ENCODE measurements at places on chromosomes 4 and X.

DNA sequence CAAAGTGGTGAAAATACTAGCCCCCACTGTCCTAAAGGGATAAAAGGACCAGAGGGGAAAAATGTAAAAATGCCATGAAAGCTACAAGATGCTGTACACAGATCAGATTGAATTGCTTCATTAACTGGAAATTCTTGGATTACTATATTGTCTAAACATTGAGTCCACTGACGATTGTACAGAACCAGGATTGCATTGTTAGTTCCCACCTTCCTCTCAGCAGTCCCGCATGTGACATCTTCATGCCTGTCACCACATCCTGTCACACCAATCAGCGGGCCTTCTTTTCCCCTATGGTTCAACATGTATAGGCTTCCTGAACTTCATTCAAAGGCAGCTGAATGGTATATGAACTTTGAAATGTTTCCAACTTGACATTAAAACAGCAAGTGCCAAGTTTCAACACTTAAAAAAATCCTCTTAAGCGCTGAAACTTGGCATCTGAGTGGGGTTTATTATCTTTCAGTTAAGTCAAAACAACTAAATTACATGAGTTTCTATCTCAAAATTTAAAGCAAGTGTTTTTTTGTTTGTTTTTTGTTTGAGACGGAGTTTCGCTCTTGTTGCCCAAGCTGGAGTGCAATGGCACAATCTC is 24.6 kb downstream of the ZRSR2 start:
- no peak for DNase-seq

GRCh38 chr4:99816545-99817308 is at the start of gene DAPP1:
DAPP1 (plus strand) TSS chr4:99816827; CDS start chr4:99816914, 87 bp downstream.
- DNase-seq: no peak

GRCh38 chr4:186557486-186557885 is 2.1 kb upstream of the MTNR1A start:
- no peak for DNase-seq

DNA sequence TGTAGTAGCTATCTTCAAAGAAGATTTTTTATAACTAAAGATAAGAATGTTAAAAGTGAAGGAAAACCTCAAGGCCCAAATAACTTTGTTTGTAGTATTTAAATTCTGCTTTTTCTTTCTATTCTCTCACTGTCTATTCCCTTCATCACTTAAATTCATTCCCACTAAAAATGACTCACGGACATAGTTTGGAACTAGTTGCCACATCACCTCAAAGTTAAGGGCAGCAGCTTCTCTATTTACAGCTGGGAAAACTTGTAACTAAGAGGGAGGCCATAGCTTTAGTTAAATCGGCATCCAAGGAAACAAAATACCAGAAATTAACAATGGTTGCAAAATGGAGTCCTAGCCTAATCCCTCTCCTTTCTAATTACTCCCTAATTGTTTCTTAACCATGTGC is 325.4 kb upstream of the MAGEB2 start:
- no peak for DNase-seq

DNA sequence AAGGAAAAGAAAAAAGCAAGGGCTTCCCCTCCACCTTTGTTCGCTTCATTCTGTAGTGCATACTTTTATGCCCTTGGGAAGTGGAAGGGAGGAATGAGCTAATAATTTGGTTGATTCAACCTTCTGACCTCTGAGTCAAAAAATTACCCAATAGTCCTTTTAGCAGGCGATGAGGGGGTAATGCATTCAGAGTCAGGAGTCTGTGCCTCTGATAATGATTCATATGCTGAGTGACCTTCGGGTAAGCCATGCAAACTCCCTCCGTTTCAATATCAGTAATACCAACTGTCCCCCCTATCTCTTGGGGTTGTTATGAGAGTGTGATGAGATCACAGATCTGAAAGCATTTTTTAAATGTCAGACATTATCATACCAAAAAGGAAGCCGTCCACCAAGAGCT is 41.6 kb upstream of the ACSL4 start:
- no peak for DNase-seq

DNA sequence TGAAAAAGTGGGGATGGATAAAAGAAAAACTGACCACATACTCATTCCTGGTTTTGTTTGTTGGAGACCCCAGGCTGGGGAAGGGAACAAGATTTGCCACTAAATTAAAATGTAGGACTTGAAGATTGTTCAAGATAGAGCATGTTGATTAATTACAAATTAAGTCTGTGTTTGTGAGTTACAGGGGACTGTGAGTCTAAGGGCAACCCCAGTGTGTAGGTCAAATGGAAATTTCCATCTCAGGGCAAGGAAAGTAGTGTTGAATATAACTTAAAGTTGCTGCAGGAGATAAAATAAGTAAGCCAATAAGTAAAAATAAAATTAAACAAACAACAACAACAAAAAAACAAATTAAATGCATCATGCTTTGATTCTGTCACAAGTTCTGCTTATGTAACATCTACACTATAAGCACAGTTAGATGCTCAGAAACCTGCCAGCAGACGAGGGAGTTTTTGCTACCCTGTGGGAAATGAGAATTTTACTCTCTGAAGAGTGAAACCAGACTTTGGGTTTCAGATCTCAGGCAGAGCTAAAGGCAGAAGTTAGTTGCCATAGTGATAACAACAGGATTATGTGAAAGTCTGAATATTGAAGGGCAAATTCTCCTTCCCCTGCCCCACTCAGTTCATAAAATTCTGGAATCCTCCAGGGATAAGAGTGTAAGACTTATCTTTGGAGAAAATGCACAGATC is 352.3 kb downstream of the GRXCR1 start:
- no peak for DNase-seq

- DNase-seq: no peak
These were observed 30.8 kb downstream of the COMMD8 start for GRCh38 chr4:47432749-47433148.

DNA sequence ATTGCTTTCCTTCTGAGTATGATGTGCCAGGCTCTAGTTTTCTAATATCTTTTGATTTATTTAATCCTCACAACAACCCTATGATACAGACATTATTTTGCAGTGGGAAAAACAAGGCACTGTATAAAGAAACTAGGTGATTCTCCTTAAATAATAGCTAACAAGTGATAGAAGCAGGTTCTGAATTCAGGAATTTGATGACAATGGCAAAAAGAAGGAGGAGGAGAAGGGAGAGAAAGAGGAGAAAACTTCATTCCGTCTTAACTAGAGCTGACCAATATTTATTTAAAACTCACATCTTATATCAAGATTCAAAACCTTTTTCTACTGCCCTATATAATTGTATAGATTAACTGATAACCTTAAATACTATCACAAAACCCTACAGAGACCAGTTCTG is 1477.1 kb upstream of the PCDH7 start:
- DNase-seq: no peak

- no peak for DNase-seq
These were observed 800 bp downstream of the PF4V1 start for GRCh38 chr4:73853718-73854473.

DNA sequence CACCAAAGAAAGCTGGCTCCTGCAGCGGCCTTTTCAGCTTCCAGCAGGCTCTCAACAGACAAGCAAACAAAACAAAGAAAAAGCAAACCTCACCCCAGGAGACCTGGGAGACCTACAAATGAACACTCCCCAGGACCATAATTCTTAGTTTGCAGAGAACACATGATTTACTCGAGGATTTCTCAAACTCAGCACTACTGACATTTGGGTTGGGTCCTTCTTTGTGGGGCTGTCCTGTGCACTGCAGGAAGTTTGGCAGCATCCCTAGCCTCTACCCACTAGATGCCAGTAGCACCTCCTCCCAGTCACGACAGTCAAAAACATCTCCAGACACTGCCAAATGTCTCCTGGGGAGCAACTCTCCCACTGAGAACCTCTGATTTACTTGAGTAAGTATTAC is 21.9 kb downstream of the APOO start:
- DNase-seq: peak; percentile 69

DNA sequence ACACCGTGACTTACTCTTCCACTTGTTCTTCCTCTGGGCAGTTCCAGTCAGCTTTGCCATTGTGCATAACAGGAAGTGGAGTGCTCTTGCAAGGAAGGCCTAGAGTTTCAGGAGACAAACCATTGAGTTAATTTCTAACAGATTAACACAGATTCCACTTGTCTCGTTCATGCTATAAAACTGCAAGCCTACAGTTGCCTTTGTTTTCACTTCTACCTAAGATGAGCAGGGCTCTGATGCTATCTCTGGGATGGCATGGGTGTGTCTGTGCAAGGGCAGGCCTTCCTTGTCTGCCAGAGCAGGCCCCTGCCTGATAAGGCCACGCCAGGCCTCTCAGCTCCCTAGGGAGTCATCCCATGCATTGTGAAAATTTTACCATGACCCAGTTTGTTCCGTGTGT is 67.7 kb upstream of the PGRMC2 start:
- DNase-seq: no peak

DNA sequence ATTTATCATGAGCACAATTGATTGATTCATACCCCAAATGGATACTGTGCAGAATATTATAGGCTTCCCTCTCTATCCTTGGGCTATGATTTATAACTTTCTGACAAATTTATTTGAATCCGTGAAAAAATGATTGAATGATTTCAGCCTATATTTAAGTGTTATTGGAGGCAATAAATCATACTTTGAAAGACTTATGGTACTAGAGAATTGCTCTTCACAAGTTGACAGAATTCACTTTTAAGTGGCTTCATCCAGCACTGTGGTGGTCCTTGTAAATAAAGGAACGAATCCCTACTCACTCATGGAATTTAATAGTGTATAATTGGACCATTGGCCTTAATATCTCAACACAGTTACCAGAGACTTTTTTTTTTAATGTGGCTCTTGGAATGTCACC is 174.8 kb upstream of the TLL1 start:
- DNase-seq: no peak

DNA sequence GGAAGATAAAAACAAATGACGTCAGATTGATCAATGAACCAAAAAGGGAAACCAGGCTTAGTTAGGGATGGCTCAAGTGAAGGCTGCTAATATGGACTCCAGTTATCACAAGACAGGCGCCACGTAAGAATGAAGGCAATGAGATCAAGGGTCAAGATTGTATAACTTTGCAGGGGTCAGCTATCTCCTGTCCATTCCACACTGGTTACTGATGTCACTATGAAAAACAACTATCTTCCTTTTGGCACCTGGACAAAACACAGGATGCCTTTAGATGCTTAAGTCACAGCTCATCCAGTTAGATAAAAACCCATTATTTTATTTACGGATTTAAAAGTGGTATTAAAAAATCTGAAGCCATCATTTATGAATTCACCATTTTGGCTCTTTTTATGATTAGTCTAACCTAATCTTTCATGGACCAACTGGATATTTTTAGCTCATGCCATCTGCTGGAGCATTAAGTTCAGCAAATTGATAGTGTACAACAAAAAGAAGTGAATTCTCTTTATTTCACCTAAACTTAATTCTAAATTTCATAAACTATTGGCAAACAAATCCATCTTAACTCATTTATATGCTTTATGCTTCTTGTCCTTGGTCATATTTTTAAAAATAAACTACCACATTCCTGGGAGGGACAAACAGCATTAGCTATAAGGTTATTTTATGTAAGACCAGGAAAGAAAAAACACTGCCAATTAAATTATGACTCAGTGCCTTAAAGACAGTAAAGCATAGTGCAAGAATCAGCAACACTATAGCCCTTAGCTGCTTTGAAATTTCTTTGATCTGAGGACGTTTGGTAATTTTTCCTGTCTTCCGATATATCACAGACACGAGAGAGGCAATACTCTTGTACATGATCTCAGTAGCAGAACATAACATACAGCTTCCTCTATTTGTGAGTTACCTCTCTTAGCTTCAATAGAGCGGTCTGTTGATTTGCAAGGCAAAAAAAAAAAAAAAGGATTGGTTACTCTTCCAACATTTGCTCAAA is 27.0 kb downstream of the DHX15 start:
- DNase-seq: no peak

- DNase-seq: no peak
These were observed 52.9 kb downstream of the TRIM2 start for GRCh38 chr4:153257151-153257620.

GRCh38 chrX:71954458-71954857 is 43.8 kb downstream of the NHSL2 start:
- no peak for DNase-seq

DNA sequence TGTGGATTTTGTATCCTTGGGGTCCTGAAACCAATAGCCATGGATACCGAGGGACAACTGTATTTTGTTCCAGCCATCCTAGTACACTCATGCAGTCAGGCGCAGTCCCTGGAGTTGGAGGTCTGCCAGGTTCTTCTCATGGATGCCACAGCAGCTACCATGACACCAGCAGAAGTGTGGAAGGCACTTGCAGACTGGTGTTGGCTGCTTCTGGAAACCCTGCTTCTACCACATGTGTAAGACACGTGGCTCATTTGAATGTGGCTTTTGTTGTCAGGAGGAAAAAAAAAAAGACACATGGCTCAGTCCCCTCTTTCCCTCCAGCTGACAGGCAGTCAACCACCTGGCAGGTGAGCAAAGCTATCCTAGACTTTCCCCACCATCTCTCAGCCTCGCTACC is 19.4 kb downstream of the DRD5 start:
- DNase-seq: no peak

- DNase-seq: no peak
These were observed 7.9 kb downstream of the PITX2 start for GRCh38 chr4:110614976-110615352.

DNA sequence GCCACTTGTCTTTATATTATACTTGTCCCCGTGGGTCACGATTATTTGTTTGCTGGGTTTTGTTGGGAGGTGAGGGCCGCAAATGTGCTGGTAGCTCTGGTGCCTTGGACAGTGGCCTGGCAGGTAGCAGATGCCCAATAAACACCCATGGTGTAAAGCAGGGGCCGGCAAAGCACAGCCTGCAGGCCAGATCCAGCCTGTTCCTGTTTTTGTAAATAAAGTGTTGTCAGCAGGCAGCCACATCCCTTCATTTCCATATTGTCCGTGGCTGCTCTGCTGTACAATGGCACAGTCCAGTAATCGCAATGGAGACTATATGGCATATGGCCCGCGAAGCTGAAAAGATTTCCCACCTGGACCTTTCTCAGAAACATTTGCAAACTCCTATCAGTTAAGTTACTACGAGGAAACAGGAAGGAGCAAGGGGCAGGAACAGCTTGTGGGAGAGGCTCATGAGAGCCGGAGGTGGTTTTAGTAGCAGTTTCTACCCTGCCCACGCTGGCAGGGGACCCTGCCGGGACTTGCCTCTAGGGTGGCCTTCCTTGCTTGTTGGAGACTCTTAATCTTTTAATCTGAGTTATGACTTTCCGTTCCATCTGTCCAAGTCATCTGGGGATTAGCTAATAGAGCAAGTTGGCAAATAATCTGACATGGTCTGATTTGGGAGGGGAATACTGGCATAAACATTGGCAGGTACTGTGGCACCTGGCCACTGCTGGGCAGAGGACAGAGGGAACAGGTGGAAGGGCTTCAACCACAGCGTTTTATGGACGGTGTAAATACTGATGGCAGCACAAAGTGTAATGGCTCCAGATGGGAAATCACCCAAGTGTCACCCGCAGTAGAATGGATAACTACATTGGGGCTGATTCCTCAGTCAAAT is 19.6 kb downstream of the CLCN4 start:
- no peak for DNase-seq

DNA sequence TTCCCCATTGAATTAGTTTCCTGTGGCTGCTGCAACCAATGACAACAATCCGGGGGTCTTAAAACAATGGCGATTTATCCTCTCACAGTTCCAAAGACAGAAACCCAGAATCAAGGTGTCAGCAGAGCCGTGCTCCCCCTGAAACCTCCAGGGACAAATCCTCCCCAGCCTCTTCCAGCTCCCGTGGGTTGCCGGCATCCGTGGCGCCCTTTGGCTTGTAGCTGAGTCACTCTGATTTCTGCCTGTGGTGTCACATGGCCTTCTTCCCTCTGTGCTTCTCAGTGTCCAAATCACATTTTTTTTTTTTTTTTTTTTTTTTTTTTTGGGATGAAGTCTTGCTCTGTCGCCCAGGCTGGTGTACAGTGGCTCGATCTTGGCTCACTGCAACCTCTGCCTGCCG is 64.5 kb upstream of the STX18 start:
- DNase-seq: no peak

Data from brain pericyte (primary cell).